Stimulated activated CD8-positive, alpha-beta memory T cell treated with anti-CD3 and anti-CD28 coated beads, Interleukin-7, amount 100 ng/mL, for 4 hours (primary cell): ENCODE measurements at places on chromosomes 2 and 18.

DNA sequence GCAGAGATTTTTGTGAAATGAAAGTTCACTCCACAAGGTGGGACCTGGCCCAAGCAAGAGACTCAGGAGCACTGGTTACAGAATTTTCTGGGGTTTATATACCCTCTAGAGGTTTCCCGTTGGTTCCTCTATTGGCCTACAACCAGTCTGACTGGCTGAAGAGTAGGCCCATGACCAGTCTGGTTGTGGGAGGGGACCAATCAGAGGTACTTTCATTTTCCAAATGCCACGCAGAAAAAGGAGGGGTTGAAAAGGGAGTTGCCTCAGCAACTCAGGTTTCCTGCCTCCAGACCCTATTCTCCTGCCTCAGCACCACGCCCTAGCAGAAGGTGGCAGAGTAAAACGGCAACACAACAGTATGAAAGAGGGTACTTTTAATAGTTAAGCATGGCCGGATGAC is 98.4 kb downstream of the COLEC12 start:
- DNase-seq, result no peak

DNA sequence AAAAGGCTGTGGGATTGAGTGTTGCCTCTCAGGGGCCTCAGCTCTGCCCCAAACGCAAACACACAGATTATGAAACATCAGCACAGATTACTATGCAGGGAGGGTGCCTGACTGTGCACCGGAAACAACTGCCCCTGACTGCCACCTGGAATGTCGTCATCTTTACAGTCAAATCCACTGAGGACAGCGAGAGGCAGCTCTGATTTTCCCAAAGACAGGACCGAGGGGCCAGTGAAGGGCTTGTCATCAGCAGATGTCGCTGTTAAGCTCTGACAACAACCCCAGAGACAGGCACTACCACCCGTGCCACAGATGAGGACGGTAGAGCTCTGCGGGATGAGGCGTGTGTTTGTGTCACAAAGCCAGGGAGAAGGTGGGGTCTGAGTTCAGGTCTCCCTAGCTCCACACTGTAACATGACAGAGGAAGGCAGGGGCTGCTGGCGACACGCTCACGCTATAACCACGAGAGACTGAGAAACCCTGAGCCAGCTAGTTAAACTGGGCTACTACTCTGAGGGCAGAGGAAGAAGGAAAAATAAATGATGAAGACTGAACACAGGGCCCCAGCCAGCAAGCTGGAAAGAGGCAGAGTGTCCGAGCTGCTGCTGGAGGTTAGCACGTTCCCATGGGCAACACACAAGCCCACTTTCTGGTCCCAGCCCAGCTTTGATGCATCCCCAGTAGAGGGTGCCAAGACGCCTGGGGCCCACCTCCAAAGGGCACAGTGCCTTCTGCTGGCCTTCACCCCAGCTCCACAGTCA is 47.0 kb downstream of the PARD6G start:
- DNase-seq, result no peak

DNA sequence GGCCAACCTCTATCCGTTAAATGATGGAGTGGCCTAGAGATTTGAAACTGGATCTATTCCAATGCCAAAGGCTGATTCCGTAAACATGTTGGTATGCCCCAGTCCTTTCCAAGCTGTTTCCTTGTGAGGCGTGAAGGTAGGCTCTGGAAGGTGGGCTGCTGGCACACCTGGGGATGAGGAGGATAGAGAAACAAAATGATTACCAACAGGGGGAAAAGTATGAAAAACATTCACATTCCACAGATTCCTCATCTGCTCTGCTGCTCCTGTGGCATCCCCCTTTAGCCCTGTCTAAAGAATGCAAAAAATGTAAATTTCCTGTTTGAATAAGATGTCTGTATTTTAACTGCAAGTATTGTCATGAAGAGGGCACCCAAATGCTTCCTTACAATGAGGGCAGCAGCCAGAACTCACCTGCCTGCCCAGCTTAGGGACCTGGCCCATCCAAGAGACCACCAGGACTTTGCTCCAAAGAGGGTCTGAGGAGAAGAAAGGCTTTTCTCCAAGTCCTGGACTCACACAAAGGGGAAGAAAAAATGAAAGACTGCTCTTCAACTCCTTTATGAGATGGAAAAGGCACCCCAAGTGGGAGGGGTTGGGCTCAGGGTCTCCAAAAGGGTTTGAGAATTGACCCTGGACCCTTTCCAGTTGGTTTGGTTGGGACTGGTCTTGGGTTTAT is 132.3 kb upstream of the PELI1 start:
- no peak for DNase-seq

DNA sequence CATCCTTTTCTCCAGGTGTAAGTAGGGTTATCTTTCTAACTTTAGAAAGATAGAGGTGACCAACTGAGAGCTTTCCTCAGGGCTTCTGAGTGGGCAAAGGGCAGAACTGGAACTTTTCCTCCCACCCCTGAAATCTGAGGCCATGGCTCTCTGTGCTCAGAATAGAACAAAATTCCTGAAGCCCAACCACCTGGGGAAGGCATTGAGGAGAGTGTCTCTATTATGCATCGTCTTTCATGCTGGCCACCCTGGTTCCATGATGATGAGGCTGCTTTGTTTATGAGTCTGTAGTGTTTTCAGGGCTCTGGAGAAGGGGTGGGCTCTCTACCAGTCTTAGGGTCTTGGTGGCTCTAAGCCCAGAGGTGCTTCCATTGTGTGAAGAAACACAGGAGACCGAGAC is 30.7 kb upstream of the IL1R1 start:
- no peak for DNase-seq

DNA sequence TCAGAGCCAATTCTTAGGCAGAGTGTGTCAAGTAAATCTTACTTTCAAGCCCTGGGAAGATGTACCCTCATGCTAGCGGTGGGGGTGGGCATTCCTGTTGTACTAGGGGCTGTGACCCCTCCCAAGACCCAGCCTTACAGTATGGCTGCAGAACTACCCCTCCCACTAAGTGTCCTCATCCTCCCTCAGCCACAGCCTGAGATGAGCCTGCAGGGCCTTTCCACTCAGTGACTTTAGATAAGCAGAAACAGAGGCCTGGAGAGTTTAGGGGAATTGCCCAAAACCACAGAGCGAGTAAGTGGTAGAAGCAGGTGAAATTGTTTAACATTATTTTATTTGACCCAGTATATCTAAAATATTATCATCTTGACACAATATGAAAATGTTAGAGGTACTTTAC is 36.6 kb downstream of the TTC32 start:
- DNase-seq, result no peak
